ENCODE measurements at places on chromosomes 3 and 15. TPM values are rescaled to one million over a fixed set of nuclear protein-coding genes. Genes with fewer than 3 reads are reported as not detected.

PARP15 gene
- 0.22 TPM for total RNA-seq

FBXW12 gene
- total RNA-seq, result not detected

SH2D7 gene
- not detected for total RNA-seq

CNBP gene
- total RNA-seq, result 227 TPM

GRCh38 chr15:60906146-60906674, 322.9 kb downstream of the RORA start:
- H3K4me1 ChIP-seq, result no peaks in the 10 kb centered on the region
- DNase-seq, result no peak
- no peaks in the 10 kb centered on the region for H3K36me3 ChIP-seq
- no peak overlapping the region for H3K27ac ChIP-seq
- no peak overlapping the region for H3K4me3 ChIP-seq

DNA sequence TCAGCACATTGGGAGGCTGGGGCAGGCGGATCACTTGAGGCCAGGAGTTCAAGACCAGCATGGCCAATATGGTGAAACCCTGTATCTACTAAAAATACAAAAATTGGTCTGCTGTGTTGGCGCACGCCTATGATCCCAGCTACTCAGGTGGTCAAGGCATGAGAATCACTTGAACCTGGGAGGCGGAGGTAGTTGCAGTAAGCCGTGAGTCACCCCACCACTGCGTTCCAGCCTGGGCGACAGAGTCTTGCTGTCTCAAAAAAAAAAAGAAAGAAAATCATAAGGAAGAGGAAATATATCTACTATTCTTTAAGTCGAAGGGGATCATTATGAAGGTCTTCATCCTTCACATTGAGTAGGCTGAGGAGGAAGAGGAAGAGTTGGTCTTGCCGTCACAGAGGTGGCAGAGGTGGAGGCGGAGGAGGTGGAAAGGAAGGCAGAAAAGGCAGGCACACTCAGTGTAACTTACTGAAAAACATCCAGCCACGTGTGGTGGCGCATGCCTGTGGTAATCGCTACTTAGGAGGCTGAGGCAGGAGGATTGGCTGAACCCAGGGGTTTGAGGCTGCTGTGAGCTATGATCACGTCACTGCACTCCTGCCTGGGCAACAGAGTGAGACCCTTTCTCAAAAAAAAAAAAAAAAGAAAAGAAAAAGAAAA, 14.2 kb downstream of the CSK start:
- no peak overlapping the region for H3K4me3 ChIP-seq
- no peak overlapping the region for H3K27ac ChIP-seq
- no peak for DNase-seq
- peaks cover 24% of the 10 kb centered on the region for H3K4me1 ChIP-seq
- H3K36me3 ChIP-seq, result peaks cover 6% of the 10 kb centered on the region

GRCh38 chr3:159751752-159752151, 236.9 kb upstream of the IL12A start:
- no peaks in the 10 kb centered on the region for H3K27me3 ChIP-seq
- no peaks in the 10 kb centered on the region for H3K36me3 ChIP-seq
- H3K4me3 ChIP-seq, result no peak overlapping the region
- no peak for DNase-seq
- no peaks in the 10 kb centered on the region for H3K4me1 ChIP-seq
- no peak overlapping the region for H3K27ac ChIP-seq

DNA sequence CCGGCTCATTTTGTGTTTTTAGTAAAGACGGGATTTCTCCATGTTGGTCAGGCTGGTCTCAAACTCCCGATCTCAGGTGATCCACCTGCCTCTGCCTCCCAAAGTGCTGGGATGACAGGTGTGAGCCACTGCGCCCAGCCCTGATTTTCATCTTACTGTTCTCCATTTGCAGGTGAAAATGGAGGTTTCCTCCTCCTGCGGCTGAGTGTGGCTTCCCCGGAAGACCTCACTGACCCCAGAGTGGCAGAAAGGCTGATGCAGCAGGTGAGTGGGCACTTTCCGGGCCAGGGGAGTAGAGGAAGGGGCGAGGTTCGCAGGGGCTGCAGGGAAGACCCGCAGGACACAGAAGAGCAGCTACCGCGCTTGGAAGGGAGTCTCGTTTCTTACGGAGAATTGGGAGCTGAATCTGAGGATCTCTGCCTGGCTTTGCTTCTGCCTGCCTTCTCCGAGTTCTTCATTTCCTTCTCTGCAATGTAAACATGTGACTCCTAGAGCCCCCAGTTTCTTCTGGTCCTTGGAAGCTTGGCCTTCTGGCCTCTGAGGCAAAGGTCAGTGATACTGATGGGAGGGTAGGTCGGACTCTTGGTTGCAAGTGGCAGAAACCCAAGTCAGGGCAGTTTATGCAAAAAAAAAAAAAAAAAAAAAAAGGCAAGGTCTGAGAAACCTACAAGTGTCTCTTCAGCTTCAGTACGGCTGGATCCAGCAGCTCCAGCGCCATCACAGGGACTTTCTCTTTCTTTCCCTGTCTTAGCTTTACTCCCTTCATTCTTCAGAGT, 8.9 kb downstream of the MUC20 start:
- H3K36me3 ChIP-seq, result no peaks in the 10 kb centered on the region
- H3K4me1 ChIP-seq, result no peaks in the 10 kb centered on the region
- no peak for DNase-seq

- no peaks in the 10 kb centered on the region for H3K27me3 ChIP-seq
- H3K4me3 ChIP-seq, result no peak overlapping the region
- no peaks in the 10 kb centered on the region for H3K4me1 ChIP-seq
- DNase-seq, result no peak
Measured at GRCh38 chr3:47478022-47478421, 2.3 kb upstream of the SCAP start.

DNA sequence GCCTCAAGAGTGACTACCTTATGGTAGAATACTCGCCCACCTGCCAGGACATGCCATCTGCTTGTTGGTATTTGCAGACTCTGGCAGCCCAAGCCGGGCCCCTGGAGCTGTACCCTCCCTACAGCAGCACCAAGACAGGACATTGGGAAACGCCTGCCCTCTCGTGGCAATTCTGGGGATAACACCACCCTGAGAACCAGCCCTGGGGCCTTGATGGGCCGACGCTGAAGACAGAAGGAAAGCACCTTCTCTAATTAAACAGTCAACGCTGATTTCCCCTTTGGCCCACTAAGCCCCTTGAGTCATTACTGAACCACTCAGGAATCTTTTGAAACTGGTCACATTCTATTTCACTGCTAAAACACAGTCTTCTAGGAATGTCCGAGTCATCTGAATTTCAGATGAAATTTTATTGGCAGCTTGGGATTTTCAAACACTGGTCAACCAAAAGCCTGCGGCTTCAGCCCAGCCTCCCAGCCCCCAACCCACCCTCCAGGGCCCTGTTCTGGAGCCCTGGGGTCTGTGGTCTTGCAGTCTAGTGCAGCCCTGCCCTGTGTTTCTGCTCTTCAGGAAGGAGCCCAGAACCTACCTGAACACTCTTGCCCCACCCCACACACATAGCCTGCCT, 91.3 kb downstream of the TMEM266 start:
- H3K36me3 ChIP-seq, result no peaks in the 10 kb centered on the region
- peaks cover 11% of the 10 kb centered on the region for H3K27me3 ChIP-seq
- no peaks in the 10 kb centered on the region for H3K4me1 ChIP-seq

DNA sequence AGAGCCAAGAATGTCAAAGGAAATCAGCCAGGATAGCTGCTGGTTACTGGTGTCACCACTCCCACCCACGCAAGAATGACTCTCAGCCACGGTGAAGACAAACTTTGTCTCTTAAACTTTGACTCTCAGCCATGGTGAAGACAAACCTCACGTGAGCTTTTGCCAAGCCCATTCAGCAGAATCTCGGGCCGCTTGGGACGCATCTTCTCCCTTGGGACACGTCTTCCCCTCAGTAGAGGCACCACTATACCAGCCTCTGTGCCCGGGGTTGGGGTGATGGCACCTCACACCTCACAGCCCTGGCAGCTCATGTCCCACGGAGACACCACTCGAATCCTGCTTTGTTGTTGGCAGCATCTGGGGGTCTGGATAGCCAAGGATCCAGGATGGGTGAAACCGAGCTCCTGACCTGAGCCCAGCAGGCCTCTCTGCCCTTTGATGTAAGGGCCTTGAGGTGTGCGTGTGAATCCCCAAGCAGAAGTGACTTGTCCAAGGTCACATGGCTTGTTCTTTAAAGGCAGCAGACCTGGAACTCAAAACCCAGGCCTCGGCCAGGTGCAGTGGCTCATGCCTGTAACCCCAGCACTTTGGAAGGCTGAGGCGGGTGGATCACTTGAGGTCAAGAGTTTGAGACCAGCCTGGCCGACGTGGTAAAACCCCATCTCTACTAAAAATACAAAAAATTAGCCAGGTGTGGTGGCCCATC, 21.8 kb downstream of the RBPMS2 start:
- H3K4me3 ChIP-seq, result no peak overlapping the region
- H3K27ac ChIP-seq, result no peak overlapping the region

- H3K4me1 ChIP-seq, result peaks cover 14% of the 10 kb centered on the region
- DNase-seq, result no peak
- no peaks in the 10 kb centered on the region for H3K36me3 ChIP-seq
- H3K27ac ChIP-seq, result peak overlapping the region; percentile 51
- H3K27me3 ChIP-seq, result no peaks in the 10 kb centered on the region
Measured at GRCh38 chr15:60752973-60753720, 274.2 kb upstream of the ICE2 start.

DNA sequence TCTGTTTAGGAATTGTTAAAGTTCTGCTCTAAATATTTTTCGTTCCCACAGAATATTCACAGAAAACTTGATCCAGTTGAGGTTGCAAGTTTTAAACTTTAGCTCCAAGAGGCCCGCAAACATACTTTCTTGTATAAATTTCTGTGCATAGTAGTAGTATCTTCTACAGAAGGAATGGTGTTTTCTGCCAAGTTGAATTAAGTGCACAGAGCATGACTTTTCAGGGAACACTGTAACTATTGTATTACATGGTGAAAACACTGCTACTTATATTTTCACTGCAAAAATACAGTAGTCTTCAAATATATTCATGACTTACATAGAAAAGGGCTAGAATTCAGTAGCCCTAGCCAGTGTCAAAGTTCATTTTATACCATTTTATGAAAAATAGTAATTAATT, 67.0 kb downstream of the SUCNR1 start:
- H3K4me3 ChIP-seq, result no peak overlapping the region
- no peak overlapping the region for H3K27ac ChIP-seq
- H3K36me3 ChIP-seq, result no peaks in the 10 kb centered on the region
- DNase-seq, result no peak

GRCh38 chr15:48645558-48646330, at the start of gene FBN1:
FBN1 (minus strand) TSS chr15:48645709; CDS start chr15:48644769, 940 bp downstream.
- DNase-seq, result peak; percentile 88
- peaks cover 17% of the 10 kb centered on the region for H3K36me3 ChIP-seq
- H3K4me3 ChIP-seq, result peak within 1 kb of the TSS; percentile 95
- no peaks in the 10 kb centered on the region for H3K27me3 ChIP-seq

GRCh38 chr3:128492671-128493569, at the start of gene GATA2:
GATA2 (minus strand) TSS chr3:128493201; CDS start chr3:128487031, 6,170 bp downstream.
- DNase-seq, result no peak
- H3K27ac ChIP-seq, result no peak within 1 kb of the TSS
- no peak within 1 kb of the TSS for H3K4me3 ChIP-seq
- peaks cover 8% of the 10 kb centered on the region for H3K4me1 ChIP-seq
- H3K36me3 ChIP-seq, result no peaks in the 10 kb centered on the region

GRCh38 chr3:27560484-27561056, 76.4 kb upstream of the SLC4A7 start:
- no peak overlapping the region for H3K4me3 ChIP-seq
- H3K36me3 ChIP-seq, result no peaks in the 10 kb centered on the region
- H3K4me1 ChIP-seq, result peaks cover 21% of the 10 kb centered on the region
- H3K27ac ChIP-seq, result no peak overlapping the region
- DNase-seq, result no peak

DNA sequence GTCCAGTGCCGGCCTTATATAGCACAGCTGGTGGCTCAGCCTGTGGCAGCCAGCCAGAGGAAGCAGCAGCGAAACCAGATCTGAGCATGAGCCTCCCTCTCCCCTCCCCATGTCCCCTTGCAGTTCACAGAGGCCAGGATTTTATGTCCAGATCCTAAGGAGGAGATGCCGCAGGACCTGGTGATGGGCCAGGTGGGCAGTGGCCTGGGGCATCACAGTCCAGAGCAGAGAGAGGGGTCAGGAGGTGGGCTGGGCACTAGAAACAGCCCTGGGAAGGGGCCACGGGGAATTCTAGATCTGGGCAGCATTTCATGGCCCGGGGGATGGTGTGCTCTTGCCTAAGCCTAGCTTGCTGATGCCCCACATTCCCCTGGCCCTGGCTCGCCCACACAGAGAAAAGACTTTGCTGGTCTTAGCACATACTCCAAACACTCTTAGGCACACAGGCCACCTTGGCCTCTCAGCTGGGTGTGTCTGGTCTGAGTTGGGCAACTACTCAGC, 259 bp upstream of the CILP start:
- H3K27ac ChIP-seq, result no peak overlapping the region
- H3K4me1 ChIP-seq, result peaks cover 8% of the 10 kb centered on the region
- H3K36me3 ChIP-seq, result no peaks in the 10 kb centered on the region
- peak; percentile 10 for DNase-seq
- H3K4me3 ChIP-seq, result no peak overlapping the region
- H3K27me3 ChIP-seq, result peaks cover 7% of the 10 kb centered on the region

DNA sequence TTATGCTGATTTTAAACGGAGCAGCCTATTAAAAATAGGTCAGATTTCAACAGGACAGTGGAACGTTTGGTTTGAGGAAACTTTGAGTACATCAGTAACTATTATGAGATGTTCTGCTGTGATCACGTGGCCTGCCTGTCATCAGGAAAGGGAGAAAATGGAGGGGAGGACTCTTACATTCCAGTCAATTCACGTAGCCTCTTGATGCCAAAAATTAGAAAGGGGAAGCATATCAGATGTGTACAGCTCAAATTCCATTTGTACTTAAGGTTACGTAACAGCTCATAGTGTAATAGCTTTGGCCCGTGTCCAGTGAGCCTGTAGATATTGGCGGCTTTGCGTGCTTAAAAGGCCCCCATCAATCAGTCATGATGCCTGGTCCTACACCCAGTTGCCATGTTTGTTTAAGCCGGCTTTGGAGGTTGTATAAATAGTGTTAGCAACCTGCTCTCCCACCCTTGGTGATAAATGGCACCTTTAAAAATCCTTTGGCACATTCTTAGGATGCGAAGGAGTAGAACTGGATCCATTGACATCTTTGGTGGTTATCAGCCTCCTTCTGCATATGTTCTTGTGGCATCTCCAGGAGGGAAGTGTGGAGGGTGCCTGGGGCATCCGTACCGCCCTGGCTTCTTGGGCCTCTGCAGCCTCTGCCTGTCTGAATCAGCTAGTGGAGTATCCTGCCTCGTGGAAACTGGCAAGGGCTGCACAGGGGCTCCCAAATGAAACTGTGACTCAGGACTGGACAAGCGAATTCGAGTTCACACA, 163.9 kb downstream of the THSD4 start:
- no peaks in the 10 kb centered on the region for H3K27me3 ChIP-seq
- H3K4me3 ChIP-seq, result no peak overlapping the region
- peaks cover 33% of the 10 kb centered on the region for H3K4me1 ChIP-seq
- peak overlapping the region; percentile 16 for H3K27ac ChIP-seq

GRCh38 chr3:9420850-9421549, 23.6 kb downstream of the SETD5 start:
- H3K4me3 ChIP-seq, result no peak overlapping the region
- peaks cover 9% of the 10 kb centered on the region for H3K36me3 ChIP-seq
- H3K4me1 ChIP-seq, result peaks cover 28% of the 10 kb centered on the region
- H3K27me3 ChIP-seq, result no peaks in the 10 kb centered on the region

- H3K27ac ChIP-seq, result no peak overlapping the region
- H3K27me3 ChIP-seq, result no peaks in the 10 kb centered on the region
- DNase-seq, result no peak
- H3K36me3 ChIP-seq, result no peaks in the 10 kb centered on the region
- no peak overlapping the region for H3K4me3 ChIP-seq
- H3K4me1 ChIP-seq, result no peaks in the 10 kb centered on the region
Measured at GRCh38 chr15:59960318-59960717, 43.8 kb upstream of the FOXB1 start.

- no peaks in the 10 kb centered on the region for H3K27me3 ChIP-seq
- no peak overlapping the region for H3K27ac ChIP-seq
- no peaks in the 10 kb centered on the region for H3K4me1 ChIP-seq
- no peak overlapping the region for H3K4me3 ChIP-seq
Measured at GRCh38 chr15:65176056-65176455, 9.1 kb downstream of the CLPX start.

GRCh38 chr3:141482245-141482922, 4.4 kb upstream of the RASA2 start:
- peak; percentile 74 for DNase-seq
- H3K27me3 ChIP-seq, result no peaks in the 10 kb centered on the region
